HT-29 (cell line): ENCODE measurements at places on chromosomes 2 and 18. TPM values are rescaled to one million over a fixed set of nuclear protein-coding genes. Genes with fewer than 3 reads are reported as not detected.

DNA sequence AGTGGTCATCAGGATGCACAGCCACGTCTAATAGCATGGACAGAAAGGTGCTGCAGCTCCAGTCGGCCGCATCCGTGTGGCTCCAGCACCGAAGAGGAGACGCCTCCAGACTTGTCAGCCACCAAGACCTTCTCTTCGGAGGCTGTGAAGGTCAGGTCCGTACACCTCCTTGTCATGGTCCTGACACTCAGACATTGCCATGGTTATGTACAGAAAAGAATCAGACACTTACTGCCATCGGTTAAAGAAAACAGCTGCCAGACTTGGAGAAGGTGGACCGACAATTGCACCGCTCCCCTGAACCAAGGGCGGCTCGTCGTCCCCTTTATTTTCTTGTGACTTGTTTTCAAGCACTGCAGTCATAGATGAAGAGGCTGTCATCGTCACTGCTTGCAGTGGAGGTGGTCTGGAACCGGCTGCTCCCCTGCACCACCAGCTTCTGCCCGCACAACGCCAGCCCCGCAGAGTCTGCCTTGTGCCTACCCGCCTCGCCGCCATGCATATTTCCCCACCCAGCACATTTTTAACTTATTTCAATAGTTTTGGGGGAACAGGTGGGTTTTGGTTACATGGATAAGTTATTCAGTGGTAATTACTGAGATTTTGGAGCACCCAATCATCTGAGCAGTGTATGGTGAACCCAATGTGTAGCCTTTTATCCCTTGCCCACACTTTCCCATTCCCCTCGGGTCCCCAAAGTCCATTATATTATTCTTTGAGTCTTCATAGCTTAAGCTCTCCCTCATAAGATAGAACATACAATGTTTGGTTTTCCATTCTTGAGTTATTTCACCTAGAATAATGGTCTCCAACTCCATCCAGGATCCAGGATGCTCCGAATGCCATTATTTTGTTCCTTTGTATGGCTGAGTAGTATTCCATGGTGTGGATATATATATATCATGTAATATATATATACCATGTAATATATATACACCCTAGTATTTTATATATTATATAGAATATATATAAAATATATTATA lies 18.1 kb downstream of the FBXO48 start:
- DNase-seq: no peak

Gene KIAA1328
- 1.8 and 2.5 TPM in 2 replicates for total RNA-seq

GRCh38 chr2:107545066-107545465 lies 281.6 kb upstream of the RGPD4 start:
- DNase-seq: no peak

Gene HRH4
- not detected in 2 replicates for total RNA-seq

- no peak for DNase-seq
These were observed 67.0 kb upstream of the APCDD1 start for GRCh38 chr18:10387399-10387798.

DNA sequence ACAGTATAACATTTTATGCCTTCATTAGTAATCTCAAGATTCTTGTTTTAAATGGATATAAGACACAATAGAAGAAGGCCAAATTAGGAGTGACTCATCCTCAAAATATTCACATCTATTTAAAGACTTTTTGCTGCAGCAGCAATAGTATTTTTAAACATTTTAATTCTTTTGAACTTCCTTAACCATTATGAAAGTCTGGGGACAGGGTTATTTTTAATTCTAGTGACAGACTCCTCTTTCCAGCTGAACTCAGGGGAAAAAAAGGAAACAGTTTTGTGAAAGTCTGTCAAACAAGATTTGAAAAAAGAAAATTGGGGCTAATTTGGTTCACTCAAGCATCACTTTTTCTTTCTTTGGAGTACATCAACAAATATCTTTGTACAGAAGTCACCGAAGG lies 541.8 kb downstream of the NUP35 start:
- no peak for DNase-seq

GRCh38 chr2:234448506-234449184 lies 48.2 kb downstream of the ARL4C start:
- DNase-seq: no peak

- no peak for DNase-seq
These were observed 6.1 kb downstream of the STEAP3 start for GRCh38 chr2:119229716-119230115.
